Stimulated activated CD8-positive, alpha-beta memory T cell treated with anti-CD3 and anti-CD28 coated beads, Interleukin-4, amount 100 ng/mL, for 4 hours (primary cell): ENCODE measurements at places on chromosomes 1 and 21.

- no peak for DNase-seq
These were observed 413.7 kb downstream of the SETD4 start for GRCh38 chr21:35646606-35647005.

DNA sequence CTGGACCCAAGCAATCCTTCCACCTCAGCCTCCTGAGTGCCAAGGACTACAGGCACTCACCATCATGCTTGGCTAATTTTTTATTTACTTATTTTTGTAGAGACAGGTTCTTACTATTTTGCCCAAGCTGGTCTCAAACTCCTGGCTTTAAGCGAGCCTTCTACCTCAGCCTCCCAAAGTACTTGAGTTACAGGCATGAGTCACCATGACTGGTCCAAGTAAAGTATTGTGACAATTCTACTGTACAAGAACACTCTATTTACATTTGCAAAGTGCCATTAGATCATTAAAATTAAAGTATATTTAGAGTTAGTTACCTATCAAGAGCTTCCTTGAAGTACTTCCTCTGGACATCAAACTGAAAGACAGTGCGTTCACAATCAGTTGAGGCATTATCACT, 44.8 kb downstream of the NRDC start:
- no peak for DNase-seq

- no peak for DNase-seq
These were observed 41.0 kb upstream of the LAPTM5 start for GRCh38 chr1:30798389-30799232.

DNA sequence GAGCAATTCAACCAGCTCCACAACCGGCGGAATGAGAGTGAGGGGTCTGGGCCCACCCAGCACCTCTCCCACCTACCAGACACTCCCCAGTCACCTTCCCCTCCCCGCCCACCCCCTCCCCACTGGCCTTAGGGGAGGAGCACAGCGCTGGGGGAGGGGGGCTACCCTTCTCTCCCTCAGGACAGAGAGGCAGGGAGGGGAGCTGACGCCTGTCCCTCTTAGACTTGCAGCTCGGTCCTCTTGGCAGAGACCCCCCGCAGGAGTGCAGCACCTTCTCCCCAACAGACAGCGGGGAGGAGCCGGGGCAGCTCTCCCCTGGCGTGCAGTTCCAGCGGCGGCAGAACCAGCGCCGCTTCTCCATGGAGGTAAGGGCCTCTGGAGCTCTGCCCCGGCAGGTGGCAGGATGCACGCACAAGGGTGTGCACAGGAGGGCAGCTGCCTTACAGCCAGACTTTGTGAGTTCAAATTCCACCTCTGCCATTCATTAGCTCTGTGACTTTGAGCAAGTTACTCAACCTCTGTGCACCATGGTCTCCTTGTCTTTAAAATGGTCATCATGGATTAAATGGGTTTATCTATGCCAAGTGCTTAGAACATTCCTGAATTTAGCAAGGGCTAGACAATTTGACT, 18.9 kb downstream of the CDK18 start:
- DNase-seq, result no peak

- no peak for DNase-seq
These were observed 73.1 kb downstream of the KIF1B start for GRCh38 chr1:10283318-10283984.

DNA sequence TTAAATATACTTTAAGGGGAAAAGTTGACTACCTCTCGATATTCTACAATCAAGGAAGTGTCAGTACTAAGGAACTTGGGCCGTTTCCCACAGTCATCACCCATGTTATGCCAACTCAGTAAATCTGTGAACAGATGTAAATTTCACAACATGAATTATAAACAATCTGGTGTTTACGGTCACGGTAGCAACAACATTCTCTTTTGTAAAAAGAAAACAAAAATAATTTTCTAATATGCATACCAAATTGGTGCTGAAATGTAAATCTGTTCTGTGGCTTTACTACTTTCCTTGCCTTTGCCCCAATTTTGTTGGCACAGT, 1.2 kb downstream of the SH3GLB1 start:
- no peak for DNase-seq

DNA sequence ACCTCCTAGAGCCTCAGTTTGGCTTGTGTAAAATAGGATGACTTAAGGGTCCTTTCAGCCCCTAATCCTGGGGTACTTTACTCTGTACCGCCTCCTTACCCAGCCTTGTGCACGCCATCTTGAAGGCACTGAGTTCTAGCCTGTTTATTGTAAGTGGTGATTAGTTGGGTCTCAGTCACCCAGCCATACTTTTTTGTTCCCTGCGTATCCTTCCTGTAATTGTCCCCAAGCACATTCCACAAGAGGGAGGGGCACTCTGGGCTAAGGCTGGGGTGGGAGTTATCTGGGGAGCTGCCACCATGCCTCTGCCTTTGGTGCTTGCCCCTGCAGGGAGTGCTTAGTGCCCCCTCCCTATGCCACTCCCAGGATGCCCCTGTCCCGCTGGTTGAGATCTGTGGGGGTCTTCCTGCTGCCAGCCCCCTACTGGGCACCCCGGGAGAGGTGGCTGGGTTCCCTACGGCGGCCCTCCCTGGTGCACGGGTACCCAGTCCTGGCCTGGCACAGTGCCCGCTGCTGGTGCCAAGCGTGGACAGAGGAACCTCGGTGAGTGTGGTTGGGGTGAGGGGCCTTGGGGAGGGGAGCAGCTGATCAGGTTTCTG, 856 bp downstream of the FDPS start:
- no peak for DNase-seq

DNA sequence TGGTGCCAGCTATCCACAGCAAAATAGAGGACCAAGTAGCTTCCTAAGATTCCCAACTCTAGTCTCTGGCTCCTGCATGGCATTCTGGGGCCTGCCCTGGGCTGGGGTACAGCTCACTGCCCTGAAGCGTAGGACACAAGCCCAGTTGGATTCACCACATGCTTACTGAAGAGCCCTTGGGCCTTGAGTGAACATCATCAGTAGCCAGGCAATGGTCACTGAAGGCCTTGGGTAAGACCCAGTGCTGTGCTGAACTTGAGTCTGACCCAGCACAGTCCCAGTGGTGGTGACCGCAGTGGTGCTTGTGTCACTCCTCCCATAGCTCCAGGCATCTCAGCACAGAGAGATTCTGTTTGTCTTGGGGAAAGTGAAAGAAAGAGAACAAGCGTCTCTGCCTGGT, 7.7 kb upstream of the LCE3A start:
- no peak for DNase-seq

DNA sequence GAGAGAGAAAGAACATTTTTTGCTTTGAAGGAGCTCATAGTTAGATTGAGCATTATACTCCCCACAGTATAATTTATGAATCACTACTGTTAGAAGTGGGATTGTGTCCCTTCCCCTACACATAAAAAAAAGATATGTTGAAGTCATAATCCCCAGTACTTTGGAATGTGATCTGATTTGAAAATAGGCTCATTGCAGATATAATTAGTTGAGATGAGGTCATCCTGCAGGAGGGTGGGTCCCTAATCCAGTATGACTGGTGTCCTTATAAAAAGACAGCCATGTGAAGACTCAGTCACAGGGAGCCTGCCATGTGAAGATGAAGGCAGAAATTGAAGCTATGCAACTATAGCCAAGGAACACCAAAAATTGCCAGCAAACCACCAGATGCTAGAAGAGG, 76.4 kb downstream of the TGFB2 start:
- DNase-seq, result no peak

GRCh38 chr1:2372551-2373490, 18.5 kb downstream of the MORN1 start:
- DNase-seq, result no peak

- DNase-seq, result no peak
These were observed 398.2 kb upstream of the RGS18 start for GRCh38 chr1:191760016-191760415.

DNA sequence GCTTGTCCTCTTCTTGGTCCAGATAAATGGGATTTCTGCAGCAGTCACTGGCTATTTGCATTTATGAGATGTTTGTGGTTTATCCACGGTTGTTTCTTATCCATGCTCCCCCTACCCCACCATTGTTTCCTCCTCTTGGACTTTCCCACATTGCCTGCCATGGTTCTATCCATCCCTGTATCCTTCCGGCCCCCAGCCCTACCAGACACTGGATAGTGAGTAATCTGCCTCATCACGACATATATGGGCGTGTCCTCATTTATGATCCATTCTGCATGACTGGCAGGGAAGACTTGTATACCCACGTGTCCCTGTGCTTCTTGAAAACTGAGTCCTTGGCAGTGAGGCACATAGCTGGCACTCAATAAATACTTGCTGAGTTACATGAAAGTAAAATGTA, 40.1 kb downstream of the CACNA1S start:
- DNase-seq, result no peak

GRCh38 chr21:22516230-22516629, 1518.0 kb downstream of the NCAM2 start:
- DNase-seq, result no peak

GRCh38 chr1:209774592-209774991, 9.8 kb downstream of the C1orf74 start:
- no peak for DNase-seq

- DNase-seq, result no peak
These were observed 3.0 kb downstream of the CTSS start for GRCh38 chr1:150762552-150762951.

GRCh38 chr1:178020968-178021640, 51.2 kb upstream of the SEC16B start:
- DNase-seq, result no peak

DNA sequence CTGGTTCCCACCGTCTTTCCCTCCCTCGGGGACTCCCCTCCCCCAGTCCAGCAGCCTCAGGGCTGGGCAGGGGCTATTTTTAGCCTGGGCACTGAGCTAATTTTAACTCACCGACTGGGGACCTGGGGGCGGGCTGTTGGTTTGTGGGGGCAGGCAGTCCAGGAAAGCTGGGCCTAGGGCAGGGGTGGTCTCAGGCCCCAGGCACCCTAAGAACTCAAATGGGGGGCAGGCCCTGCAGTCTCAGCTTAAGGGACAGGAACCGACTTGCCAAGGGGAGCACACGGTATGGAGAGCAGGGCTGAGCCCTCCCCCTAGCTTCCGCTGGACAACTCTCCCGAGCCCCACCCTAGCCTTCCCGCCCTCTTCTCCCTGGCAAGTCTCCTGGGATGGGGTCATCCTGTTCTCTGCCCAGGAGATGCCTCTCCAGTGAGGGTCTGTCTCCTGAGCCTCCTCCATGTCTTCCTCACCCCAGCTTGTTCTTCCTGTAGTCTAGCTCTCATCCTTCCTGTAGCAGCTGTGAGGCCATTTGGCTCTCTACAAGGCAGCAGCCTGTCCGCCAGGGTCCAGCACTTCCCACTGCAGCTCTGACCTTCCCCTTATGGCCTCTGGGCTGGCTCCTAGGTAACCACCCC, 10.1 kb downstream of the MEF2D start:
- DNase-seq, result no peak

DNA sequence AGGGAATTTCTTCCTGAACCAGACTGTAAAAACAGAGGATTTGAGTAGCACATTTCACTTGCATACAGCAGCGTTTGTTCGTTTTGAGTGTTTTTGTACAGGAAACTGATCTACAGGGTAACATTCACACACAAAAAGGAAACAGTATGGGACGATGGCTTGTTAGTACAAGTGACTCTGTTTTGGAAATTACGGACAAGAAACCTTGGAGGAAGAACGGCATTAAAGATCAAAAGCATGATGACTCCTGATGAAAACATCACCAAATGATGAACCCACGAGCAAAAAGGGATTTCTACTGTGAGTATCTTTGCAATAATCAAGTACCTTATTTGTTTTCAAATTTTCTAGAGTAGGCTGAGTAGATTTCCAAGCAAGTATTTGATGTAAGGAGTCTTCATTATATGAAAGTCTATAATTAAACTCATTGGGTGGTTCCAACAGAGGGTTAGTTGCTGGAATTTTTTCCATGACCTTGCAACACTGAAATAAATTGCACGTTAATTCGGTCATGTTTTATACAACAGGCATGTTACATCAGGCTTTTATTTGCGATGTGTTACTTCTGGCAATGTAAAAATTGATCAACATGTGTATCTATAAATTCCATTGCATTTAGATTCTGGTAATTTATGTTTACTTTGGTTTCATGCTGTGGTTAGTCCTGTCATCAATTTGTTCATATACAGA, 76.7 kb upstream of the KCNK2 start:
- no peak for DNase-seq

- DNase-seq, result no peak
These were observed 29.2 kb downstream of the HSPA13 start for GRCh38 chr21:14353726-14354125.

DNA sequence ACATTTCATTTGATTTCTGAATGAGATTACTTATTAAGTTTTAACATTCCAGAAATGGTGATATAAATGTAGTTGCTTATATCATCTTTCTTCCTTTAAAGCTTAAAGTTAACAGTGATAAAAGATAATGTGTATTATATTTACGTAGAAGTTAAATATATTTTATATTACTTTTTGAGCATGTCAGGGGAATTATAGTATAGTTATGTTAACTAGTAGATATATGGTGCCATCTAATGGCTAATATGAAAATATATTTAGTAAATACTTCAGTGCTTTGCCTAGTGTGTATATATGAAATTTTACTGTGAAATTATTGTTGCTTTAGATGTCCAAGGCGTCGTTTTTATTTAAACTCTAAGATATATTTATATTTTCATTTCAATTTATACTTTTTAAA, 51.5 kb downstream of the SYT14 start:
- no peak for DNase-seq

DNA sequence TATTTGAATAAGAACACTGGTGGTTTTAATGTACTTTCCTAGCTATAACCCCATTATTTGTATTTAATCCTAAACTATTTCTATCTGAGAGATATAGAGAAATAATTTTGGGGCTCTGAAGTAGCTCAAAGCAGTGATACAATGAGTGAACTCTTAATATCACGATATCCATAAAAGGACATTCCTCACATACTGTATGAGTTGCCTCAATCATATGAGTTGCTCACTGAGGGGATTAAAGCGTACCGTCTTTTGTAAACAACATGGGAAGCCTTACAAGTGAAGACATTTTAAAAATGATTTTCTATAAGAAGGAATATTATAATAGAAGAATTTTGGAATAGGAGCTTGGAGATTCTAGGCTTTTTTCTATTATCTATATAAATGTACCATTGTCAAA, 21.5 kb downstream of the BRINP3 start:
- no peak for DNase-seq

- DNase-seq, result no peak
These were observed 204.2 kb downstream of the CHRM3 start for GRCh38 chr1:239590556-239590955.

- no peak for DNase-seq
These were observed 203.2 kb downstream of the C1orf94 start for GRCh38 chr1:34379911-34380310.

DNA sequence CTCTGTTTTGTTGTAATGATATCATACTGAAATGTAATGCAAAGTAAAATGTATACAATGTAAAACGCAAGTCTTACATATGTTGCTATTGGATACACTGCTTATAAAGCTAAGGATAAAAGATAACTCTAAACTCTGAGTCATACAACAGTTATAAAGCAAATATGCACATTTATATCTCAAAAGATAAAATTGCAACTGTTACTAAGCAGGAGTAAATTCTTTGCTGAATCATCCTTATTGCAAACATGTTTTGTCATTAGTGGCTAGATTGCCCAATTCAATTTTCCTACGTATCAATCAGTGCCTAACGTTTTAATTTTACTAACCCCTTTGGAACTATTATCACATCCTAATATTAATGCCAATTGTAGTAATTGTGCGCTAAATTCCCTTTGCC, 762.9 kb downstream of the LTN1 start:
- no peak for DNase-seq

- DNase-seq, result no peak
These were observed 60.7 kb downstream of the MAN1C1 start for GRCh38 chr1:25677193-25677773.

GRCh38 chr1:106688446-106688845, 368.0 kb upstream of the PRMT6 start:
- DNase-seq, result no peak
